ENCODE measurements at places on chromosomes 3 and 15. TPM values are rescaled to one million over a fixed set of nuclear protein-coding genes. Genes with fewer than 3 reads are reported as not detected.

The C3orf62 gene
- total RNA-seq: 2.9 TPM

The DNAH1 gene
- total RNA-seq: 14.4 TPM

The TRAT1 gene
- total RNA-seq: not detected

DNA sequence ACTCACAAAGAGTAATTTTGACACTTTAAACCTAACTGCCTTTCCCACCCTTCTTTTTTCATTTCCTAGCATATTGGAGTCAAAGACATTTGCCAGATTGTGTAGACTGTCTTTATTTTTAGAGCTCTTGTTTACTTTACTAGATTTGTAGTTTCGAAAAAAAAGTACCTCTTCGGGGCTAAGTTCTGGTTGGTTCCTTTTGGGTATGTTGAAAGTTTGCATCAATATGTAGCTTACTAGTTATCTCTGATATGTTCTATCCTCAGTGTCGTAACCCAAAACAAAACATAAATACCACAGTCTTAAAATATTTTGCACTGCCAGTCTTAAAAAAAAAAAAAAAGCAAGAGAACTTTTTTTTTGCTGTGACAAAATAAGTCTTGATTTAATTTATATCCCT, 52.2 kb downstream of the REC114 start:
- DNase-seq: no peak

DNA sequence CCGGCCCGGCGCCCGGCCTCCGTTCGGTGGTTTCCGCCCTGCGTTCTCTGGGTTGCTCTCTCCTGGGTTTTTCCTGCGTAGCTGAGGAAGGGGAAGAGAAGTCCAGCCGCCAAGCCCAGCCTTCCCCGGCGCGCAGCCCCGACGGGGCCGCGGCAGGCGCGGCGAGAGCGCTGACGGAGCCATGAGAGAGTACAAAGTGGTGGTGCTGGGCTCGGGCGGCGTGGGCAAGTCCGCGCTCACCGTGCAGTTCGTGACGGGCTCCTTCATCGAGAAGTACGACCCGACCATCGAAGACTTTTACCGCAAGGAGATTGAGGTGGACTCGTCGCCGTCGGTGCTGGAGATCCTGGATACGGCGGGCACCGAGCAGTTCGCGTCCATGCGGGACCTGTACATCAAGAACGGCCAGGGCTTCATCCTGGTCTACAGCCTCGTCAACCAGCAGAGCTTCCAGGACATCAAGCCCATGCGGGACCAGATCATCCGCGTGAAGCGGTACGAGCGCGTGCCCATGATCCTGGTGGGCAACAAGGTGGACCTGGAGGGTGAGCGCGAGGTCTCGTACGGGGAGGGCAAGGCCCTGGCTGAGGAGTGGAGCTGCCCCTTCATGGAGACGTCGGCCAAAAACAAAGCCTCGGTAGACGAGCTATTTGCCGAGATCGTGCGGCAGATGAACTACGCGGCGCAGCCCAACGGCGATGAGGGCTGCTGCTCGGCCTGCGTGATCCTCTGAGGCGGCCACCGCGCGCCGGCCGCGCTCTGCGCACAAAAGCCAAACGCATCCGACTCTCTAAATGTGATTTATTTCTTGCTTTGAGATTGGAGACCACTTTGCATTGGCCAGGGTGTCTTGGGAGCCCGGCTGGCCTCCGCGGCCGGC, 727 bp downstream of the RAP2B start:
- DNase-seq: peak; percentile 24

GRCh38 chr3:42117175-42118008, 26.2 kb downstream of the TRAK1 start:
- no peak for DNase-seq

GRCh38 chr15:74438721-74439316, 5.1 kb upstream of the SEMA7A start:
- DNase-seq: peak; percentile 46

GRCh38 chr3:47601281-47601680, 22.6 kb upstream of the CSPG5 start:
- DNase-seq: no peak

DNA sequence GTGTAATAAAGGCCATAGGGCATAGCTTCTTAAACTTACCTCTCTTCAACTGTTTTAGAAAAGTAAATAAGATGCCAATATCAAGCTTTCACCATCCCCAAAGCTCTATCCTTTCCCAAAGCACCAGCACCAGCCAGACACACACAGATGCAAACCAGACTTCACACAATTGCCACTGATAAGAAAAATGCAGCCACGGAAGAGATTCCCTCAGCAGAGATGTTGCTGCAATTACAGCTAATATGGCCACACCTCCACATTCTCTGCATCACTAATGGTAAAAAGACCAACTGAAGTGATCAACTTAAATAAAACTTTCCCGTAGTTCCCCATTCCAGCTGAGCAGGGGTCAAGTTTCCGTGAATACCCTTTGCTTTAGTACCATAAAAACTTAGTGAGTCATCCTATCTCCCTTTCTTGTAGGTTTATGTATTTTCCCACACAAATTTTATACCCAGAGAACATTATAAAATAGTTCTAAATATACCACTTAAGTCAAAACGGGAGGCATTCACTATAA, 64.4 kb downstream of the SLC9A9 start:
- no peak for DNase-seq

DNA sequence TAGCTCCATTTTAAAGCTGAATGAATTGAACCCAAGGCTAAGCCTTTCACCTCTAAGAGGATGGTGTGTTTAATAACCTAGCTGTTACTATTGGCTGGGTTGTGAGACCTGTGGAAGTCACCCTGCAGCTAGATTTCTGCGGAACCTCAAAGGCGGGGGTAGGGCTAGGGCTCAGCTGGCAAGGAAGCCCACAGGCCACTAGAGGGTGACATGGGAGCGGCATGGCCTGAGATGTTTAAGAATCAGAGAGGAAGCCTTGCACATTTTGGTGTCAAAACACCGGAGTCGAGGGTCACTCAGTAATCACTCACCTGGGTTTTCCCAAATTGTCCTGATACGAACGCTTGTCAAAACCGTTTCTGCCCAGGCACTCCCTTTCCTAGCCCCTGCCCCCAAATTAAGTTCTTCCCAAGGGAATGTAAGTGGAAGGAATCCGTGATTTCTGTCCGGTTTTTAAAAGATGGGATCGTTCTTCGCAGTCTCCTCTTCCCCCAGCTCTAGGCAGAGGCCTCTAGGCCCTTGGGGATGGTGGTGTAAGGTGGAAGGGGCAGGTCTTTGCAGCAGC, 3.8 kb upstream of the ACAD9 start:
- no peak for DNase-seq

DNA sequence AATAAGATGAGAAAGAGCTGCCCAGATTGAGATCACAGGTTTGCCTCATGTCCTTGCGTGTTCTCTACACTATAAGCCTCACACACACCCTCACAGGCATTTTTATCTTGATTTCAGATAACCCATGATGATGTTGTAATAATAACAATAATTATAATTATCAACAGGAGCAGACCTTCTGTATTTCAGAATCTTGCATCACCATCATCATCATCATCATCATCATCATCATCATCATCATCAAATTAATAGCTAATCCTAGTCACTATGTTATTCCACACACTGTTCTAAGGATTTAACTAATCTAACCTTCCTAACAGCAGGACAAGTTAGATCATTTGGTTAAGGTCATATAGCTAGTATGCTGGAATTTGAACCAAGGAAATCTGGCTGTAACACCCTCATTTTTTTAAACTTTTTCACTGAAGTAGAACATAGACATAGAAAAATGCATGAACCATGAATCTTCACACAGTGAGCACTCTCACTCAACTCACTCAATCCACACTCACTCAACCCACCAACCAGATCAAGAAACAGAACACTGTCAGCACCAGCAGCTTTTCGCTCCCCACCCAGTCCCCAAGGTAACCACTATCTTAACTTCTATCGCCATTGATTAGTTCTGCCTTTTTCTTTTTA, 1.8 kb upstream of the SH2D7 start:
- DNase-seq: no peak

GRCh38 chr15:41153733-41154132, 37.7 kb upstream of the INO80 start:
- DNase-seq: no peak

DNA sequence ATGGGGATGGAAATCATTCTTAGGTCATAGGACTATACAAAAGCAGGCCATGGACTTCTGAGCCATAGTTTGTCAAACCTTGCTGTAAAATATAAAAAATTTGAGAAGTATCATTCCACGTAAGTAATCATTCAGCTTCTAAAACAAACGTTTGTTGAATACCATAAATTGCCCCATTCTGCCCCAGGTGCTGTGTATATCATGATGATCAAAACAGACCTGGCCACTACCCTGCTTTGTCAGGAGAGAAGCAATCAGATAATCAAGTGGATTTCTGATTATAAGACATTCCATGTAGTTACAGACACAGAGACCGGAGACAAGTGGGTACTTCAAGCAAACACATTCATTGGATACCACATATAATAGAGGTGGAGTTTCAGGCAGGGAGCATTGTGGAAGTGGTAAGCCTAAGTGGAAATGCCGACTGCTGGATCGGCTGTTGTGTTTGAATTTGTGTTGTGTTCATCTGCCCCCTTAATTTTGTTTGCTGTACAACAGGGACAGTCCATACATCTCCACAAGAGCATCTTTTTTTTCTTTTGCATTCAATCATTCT, 61.7 kb downstream of the TGFBR2 start:
- no peak for DNase-seq

- DNase-seq: no peak
Observed at GRCh38 chr3:3191675-3192285, 12.3 kb upstream of the CRBN start.

DNA sequence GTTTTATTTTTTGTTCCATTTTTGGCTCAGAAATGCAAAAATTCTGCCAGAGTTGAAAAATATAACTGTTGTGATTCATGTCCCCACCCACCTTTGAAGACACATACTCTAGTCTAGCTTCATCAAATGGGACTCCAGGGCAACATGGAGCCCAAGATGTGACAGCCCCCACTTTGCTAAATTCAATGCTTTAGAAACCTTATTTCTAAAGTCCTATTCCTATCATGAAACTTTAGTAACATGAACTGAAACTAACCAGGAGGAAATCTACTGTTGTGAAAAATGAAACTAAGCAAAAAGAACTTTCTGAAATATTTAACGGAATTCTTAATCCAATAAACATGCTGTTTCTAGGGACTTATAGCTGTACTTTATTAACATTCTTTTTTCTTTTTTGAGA, 20.3 kb downstream of the UBP1 start:
- DNase-seq: no peak

- no peak for DNase-seq
Observed at GRCh38 chr3:174382878-174383277, 476.3 kb upstream of the NAALADL2 start.

- no peak for DNase-seq
Observed at GRCh38 chr15:43208052-43209002, 12.5 kb downstream of the EPB42 start.

DNA sequence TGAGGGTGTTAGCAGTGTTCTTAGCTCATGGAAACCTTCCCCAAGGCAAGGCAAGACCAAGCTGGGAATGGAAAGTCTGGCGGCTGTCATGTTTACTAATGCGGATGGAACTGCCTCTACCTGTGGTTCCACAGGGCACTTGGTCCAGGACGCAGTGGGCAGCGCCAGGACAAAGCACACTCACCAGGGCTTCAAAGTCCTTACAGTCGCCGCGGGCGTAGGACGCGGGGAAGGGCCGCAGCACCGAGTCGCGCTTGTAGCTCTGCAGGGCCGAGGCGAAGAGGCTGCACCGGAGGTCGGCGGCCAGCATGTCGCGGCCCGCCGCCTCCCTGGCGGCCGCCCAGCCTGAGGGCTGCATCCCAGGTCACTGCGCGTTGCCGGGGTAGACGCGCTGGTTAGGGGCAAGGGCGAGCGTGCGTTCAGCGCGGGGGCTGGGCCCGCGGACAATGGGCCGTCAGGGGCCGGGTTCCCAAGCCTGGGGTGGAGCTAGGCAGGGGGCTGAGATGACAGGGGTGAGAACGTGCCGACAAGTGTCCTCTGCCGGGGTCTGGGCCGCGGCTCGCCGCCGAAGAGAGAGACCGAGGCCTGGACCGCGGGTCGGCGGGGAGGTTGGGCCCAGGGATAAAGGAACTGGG, 497 bp downstream of the PARP16 start:
- no peak for DNase-seq

- no peak for DNase-seq
Observed at GRCh38 chr3:154728285-154728684, 298.3 kb upstream of the GPR149 start.
